ENCODE measurements at places on chromosomes 13 and 19. TPM values are rescaled to one million over a fixed set of nuclear protein-coding genes. Genes with fewer than 3 reads are reported as not detected.
A peak's percentile ranks its signal among the peaks of the same experiment; 100 is the strongest.

DNA sequence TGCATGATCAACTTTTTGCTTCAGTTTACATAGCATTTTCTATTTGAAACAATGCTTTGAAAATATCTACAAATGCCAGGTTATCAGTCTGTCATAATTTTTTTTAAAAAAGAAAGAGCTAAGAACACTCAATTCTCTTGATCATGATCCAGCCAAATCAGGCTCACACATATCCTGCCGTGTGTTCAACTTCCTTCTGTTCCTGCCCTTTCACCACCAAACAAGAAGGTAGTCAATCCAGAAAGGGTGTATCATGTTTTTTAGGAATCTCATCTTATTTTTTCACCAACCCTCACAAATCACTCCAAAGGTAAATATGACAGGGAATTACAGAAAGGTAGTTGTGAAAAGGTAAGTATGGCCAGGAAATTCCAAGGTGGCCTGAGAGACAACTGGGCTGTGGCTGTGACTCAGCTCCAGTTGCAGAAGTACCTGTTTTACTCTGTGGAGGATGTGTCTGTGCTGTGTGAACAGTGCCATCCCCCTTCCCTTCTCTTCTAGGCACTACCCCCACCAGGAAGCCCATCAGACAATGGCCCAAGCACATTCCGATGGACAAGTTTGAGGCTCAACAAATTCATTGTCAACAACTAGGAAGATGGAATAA is 138.8 kb upstream of the GJB6 start:
- no peaks in the 10 kb centered on the region for H3K36me3 ChIP-seq
- no peak overlapping the region for H3K27ac ChIP-seq
- H3K4me3 ChIP-seq = no peak overlapping the region

GRCh38 chr13:109154146-109154545 is 524.7 kb downstream of the MYO16 start:
- H3K36me3 ChIP-seq = no peaks in the 10 kb centered on the region
- DNase-seq = no peak

DNA sequence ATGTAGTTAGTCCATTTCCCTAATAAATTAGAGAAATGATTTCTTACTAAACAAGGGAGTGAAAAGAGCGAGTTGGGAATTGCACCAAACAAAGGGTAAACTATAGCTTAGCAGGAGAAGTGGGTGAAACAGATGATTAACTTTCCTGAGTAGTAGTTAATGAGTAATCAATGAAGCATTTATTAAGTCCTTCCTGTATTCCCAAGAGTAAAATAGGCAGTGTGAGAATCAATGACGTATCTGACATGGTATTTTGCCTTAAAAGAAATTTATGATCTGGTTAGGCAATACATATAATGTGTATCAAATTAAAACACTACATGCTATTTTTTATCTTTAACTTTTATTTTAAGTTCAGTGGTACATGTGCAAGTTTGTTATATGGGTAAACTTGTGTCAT is 142.8 kb downstream of the KLF5 start:
- no peaks in the 10 kb centered on the region for H3K36me3 ChIP-seq
- no peaks in the 10 kb centered on the region for H3K4me1 ChIP-seq
- H3K4me3 ChIP-seq = no peak overlapping the region
- no peak for DNase-seq
- H3K27ac ChIP-seq = no peak overlapping the region

- no peak for DNase-seq
- no peak overlapping the region for H3K27ac ChIP-seq
- H3K4me3 ChIP-seq = no peak overlapping the region
- peaks cover 4% of the 10 kb centered on the region for H3K27me3 ChIP-seq
Measured at GRCh38 chr19:5331790-5332189, 8.8 kb downstream of the PTPRS start.

- H3K36me3 ChIP-seq = peaks cover 4% of the 10 kb centered on the region
- peak overlapping the region; percentile 91 for H3K27ac ChIP-seq
- H3K27me3 ChIP-seq = no peaks in the 10 kb centered on the region
- peak overlapping the region; percentile 81 for H3K4me3 ChIP-seq
- DNase-seq = peak; percentile 84
Measured at GRCh38 chr13:46554951-46555350, 2.0 kb downstream of the LRCH1 start.

- no peak overlapping the region for H3K27ac ChIP-seq
- no peaks in the 10 kb centered on the region for H3K4me1 ChIP-seq
- H3K27me3 ChIP-seq = no peaks in the 10 kb centered on the region
- H3K36me3 ChIP-seq = no peaks in the 10 kb centered on the region
- no peak for DNase-seq
- no peak overlapping the region for H3K4me3 ChIP-seq
Measured at GRCh38 chr13:60794751-60795150, 397.7 kb downstream of the TDRD3 start.

- no peaks in the 10 kb centered on the region for H3K27me3 ChIP-seq
- H3K4me3 ChIP-seq = no peak overlapping the region
- no peaks in the 10 kb centered on the region for H3K4me1 ChIP-seq
Measured at GRCh38 chr13:48652851-48653471, 768 bp upstream of the CYSLTR2 start.

DNA sequence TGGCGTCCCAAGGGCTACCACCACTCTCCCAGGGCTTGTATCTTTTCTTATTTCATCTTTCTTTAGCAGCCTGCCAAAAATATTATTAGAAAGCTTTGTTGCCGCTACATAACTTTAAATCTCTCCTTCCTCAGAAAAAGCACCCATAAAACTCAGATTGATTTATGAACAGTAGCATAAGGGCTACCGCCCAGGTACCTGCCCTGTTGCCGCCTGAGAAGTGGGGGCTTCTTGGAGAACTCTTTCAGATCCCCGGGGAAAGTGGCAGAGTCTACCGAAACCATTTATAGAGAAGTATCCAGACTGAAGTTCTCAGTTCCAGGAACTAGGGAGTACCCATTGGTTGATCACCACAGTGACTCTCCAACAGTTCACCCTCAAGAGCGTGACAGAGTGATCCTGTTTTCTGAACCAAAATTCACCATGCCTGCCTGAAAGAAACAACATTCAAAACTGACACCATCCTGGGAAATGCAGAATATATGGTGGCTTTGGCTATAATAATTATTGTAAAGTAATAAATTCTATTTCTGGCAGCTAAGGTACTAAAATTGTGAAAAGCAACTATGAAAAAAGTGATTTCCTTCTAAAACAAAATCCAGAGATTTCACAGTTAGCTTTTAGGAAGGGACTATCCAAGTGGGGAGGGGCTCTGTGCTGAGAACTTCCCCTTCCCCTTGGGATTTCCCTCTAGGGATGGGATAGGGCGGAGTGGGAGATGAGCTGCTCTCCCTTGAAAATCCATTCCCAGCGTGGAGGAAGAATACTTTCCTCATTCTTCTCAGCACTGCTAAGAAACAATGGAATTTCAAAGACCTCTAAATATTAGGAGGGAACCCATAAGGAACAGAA is 877 bp upstream of the N4BP2L1 start:
- no peaks in the 10 kb centered on the region for H3K27me3 ChIP-seq
- peak; percentile 32 for DNase-seq
- H3K4me3 ChIP-seq = no peak overlapping the region
- H3K36me3 ChIP-seq = no peaks in the 10 kb centered on the region
- peaks cover 9% of the 10 kb centered on the region for H3K4me1 ChIP-seq

DNA sequence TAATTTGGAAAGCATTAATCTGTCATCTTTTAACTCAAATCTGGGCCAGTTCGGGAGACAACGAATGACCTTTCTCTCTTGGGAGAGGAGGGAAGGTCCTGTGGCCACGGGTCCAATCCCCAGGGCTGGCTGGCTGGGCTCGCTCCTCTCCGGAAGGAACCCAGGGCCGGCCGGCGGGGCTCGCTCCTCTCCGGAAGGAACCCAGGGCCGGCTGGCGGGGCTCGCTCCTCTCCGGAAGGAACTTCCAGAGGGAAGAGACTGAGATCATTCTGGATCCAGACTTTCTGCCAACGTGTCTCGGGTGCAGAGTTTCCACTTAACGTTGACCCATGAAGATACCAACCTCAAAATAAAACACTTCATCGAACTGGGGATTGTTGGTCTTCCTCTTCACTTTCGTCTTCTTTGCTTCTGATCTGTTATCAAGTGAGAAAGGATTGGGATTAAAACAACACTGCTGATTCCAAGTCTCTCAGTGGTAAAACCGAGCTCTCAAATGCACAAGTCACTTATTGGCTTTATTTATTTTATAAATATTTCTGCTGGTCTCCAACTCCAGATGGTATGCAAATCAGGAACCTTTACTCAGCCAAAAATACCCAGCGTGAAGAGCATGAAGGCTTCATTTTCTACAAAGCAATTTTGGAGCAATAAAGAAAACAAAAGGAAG is 53.3 kb upstream of the C13orf46 start:
- no peaks in the 10 kb centered on the region for H3K27me3 ChIP-seq
- no peak overlapping the region for H3K27ac ChIP-seq
- peaks cover 14% of the 10 kb centered on the region for H3K4me1 ChIP-seq
- no peak overlapping the region for H3K4me3 ChIP-seq
- DNase-seq = peak; percentile 73
- H3K36me3 ChIP-seq = peaks cover 3% of the 10 kb centered on the region

- peaks cover 14% of the 10 kb centered on the region for H3K4me1 ChIP-seq
- H3K36me3 ChIP-seq = no peaks in the 10 kb centered on the region
- H3K27me3 ChIP-seq = no peaks in the 10 kb centered on the region
- no peak overlapping the region for H3K27ac ChIP-seq
- no peak for DNase-seq
Measured at GRCh38 chr19:55633861-55634260, 6.9 kb upstream of the ZNF580 start.

DNA sequence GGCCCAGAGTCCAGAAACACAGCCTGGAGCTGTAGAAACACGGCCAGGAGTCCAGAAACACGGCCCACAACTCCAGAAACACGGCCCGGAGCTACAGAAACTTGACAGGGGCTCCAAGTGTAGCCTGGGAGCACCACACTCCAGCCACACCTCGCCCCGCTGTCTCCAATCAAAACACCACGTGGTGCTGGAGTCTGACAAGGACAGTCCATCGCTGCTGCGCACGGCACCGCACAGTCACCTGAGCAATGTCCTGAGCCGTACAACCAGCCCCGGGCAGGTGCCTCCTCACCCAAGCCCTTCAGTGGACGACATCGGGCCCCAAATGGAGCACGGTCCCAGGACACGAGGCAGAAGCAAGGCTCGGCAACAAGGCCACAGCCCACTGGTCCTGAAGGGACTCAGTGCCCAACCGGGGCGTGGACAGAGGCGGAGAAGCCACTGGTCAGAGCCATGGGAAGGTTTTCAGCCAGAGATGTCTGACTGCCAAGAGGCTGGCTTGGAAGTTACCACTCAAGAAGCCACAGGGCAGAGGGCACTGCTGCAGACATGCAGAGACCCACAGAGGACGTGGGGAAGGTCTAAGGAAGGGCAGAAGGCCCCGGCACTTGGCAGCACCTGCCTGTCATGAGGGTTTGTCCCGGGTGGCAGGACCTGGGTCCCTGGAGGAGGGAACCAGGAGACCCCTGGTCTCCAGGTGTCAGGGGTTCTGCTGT is 19.7 kb upstream of the PLPP2 start:
- H3K36me3 ChIP-seq = peaks cover 21% of the 10 kb centered on the region
- H3K4me1 ChIP-seq = no peaks in the 10 kb centered on the region
- DNase-seq = no peak
- no peaks in the 10 kb centered on the region for H3K27me3 ChIP-seq
- peak overlapping the region; percentile 60 for H3K4me3 ChIP-seq

Gene CGB5
- not detected for total RNA-seq

Gene LENG9
- total RNA-seq = 1.8 TPM

Gene TTC9B
- not detected for total RNA-seq

Gene PSG2
- total RNA-seq = not detected

Gene LRFN3
- 3.6 TPM for total RNA-seq
